SW480 (cell line): ENCODE measurements at places on chromosomes 3 and 15.
A peak's percentile ranks its signal among the peaks of the same experiment; 100 is the strongest.

DNA sequence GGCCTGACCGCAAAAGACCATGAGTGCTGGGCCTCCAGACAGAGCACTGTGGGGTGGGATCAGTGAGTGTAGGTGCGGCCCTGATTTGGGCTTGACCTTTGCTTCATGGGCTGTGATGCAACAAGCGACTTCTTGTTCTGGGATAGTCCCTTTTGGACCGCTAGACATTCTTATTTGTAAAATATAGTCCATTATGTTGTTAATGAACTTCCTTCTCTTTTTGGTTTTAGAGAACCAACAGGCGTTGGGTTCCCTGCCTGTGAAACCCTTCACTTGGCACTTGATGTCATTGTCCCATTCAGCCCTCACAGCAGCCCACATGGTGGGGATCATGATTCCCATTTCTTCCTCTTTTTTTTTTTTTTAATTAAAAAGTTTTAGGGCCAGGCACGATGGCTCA is 15.8 kb upstream of the TRH start:
- DNase-seq = no peak

DNA sequence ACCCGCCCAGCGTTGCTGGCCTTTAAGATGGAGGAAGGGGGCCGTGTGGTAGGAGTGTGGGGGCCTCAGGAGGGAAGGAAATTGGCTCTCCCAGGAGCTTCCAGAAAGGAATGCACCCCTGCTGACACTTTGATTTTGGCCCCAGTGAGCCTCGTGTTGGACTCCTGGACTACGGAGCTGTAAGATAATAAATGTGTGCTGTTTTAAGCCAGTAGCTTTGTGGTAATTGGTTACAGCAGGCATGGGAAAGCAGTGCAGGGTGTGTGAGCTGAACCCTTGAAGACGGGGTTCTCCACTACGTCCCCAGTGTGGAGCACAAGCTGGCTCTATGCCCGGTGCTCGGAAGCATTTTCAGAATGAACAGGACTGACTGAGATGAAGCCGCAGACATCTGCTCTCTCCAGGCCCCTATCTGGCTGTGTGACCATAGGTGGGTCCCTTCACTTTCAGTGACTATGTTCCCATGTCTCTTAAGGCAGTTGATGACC is 22.9 kb upstream of the CGNL1 start:
- DNase-seq = no peak

GRCh38 chr3:51637941-51638471 is 33.0 kb upstream of the TEX264 start:
- peak; percentile 47 for DNase-seq

GRCh38 chr3:143307613-143308183 is 188.1 kb downstream of the CHST2 start:
- no peak for DNase-seq

GRCh38 chr15:88904257-88904623 is 8.9 kb upstream of the HAPLN3 start:
- DNase-seq = no peak

GRCh38 chr3:120450600-120451271 is at the start of gene FSTL1:
FSTL1 (minus strand) TSS chr3:120450992; CDS start chr3:120450746, 246 bp downstream.
- DNase-seq = no peak

DNA sequence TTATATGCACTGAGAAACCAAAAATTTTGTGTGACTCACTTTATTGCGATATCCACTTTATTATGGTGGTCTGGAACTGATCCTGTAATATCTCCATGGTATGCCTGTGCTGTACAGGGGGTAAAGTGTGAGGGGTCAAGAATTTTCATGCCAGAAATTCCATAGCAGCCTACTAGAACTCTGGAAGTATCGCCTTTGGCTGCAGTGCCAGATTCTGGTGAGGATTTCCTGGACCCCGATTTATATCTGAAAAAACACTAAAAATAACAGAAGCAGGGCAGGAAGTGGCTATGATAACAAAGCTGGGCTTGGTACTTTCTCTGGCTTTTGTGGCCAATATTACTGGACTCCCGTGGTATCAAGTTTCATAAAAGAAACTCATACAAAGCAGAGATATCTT is 36.4 kb downstream of the CCDC80 start:
- no peak for DNase-seq

DNA sequence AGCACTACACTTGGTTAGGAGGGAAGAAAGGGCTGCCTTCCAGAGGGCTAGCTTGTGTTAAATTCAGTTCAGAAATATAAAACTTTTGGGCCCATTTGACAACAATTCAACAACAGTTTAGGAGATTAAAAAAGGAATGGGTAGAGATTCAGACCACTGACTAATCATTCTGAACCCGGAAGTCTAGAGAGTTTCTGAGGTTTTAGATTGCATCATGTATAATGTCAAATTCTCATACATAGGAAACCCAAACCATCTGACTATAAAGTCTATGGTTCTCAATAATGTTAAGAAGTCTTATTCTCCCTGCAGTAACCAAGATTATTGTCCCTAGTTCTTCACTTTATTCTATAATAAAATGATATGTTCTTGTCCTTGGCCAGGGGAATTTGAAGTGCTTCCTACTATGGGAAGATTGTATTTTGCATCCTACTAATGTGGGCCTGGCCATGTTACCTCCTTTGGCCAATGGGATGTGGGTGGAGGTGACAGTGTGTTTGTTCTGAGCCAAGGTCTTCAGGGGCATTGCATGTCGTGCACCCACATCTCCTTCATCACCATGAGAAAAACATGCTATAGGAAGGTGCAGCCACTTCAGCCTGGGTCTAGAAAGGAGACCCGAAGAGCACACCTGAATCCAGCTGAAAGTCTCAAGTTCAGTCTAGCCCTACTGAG is 66.4 kb upstream of the CCNL1 start:
- no peak for DNase-seq

GRCh38 chr3:9598783-9599387 is 45.3 kb upstream of the LHFPL4 start:
- DNase-seq = no peak
